Renal pelvis (tissue), 12 donors: ENCODE measurements at places on chromosomes 1 and 21. TPM values are rescaled to one million over a fixed set of nuclear protein-coding genes. Genes with fewer than 3 reads are reported as not detected.

- no peak for DNase-seq
Measured at GRCh38 chr1:234887016-234887900, 241.4 kb downstream of the TOMM20 start.

- no peak for DNase-seq
Measured at GRCh38 chr1:209383907-209384709, 199.4 kb upstream of the CAMK1G start.

- DNase-seq, result no peak
Measured at GRCh38 chr1:32947669-32948389, 16.8 kb downstream of the RNF19B start.

- DNase-seq, result no peak
Measured at GRCh38 chr21:29194847-29195246, 64.4 kb downstream of the MAP3K7CL start.

DNA sequence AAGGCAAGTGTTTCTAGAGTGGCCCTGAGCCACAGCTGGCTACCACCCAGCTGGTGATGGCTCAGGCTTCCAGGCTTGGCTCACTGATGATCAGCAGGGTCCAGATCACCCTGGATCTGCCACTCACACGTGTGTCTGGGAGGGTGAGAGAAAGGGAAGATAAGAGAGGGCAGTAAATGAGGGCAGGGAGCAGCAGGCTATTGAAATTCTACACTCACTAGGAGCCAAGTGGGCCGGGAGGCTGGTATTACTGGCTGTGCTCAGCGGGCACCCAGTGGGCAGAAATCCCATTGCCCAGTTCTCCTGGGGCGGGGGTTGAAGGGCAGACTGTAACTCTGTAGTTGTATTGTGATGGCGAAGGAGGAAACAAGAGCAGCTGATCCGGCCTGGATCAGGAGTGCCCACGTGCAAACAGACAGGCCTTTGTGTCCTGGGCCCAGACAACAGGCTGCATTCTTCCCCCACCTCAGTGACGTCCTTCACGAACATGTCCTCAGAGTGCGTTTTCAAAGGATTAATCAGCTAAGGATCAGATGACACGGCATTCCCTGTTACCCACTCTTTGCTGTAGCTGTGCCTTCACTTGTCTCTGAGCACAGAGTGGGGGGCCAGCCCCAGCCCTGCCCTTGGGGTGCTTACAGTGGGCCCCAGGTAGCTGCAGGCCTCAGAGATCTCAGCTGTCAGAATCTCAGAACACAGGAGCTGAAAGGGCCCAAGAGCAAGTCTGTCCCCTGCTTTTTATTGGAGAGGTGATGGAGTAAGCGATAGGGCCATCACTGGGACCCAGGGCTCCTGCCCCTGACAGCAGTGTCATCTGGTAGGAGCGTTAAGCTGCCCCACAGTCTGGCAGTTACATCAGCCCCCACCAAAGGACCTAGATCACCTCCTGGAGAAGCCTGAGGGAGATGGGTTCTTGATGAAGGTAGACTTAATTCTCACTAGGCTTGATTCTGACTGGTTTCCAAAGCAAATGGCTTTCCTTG, 60.5 kb downstream of the ATP1A1 start:
- DNase-seq, result no peak

RRP1 gene
- 31.3 TPM for polyA plus RNA-seq

GRCh38 chr1:14094611-14095400, 394.8 kb downstream of the PRDM2 start:
- peak; percentile 70 for DNase-seq

DNA sequence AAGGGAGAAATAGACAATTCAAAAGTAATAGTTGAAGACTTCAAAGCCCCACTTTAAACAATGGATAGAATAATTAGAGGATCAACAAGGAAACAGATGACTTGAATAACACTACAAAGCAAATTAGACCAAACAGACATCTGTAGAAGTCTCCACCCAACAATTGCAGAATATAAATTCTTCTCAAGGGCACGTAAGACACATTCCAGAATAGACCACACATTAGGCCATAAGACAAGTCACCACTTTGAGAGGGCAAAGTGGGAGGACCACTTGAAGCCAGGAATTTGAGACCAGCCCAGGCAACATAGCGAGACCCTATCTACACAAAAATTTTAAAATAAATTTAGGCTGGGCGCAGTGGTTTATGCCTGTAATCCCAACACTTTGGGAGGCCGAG, 20.5 kb upstream of the RNF186 start:
- no peak for DNase-seq

LRRC39 gene
- 3.3 TPM for polyA plus RNA-seq

GRCh38 chr1:153344718-153345025, 4.0 kb downstream of the PGLYRP4 start:
- DNase-seq, result no peak

DNA sequence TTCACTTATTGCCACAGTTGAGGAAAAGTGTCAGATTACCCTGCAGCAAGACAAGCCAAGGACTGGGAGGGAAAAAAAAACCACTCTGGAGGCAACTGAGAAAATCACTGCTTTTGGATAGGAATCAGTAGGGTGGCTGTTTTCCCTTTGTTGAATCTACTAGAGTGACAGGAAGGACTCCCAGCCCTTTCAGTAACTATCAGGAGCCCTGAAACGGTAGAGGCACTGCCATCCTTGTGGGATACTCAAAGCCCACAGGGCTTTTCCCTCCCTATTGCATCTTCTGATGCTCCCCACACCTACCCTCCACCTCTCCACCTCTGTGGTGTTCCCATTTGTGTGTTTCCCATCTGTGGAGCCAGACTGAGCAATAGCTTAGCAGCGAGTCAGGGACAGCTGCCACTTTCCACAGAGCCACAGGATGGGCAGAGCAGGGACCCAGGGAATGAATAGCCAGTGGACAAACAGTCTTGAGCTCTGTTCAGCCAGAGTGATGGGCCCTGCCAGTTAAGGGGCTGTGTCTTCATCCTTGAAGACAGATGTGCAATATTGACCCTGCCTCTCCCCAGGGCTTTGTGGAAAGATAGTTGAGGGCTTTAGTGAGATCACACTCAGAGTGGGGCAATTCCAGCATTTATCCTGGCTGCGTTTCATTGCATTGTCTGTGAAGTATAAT, 13.9 kb downstream of the UBIAD1 start:
- DNase-seq, result no peak

GRCh38 chr1:186899577-186899976, 70.8 kb downstream of the PLA2G4A start:
- DNase-seq, result no peak

- no peak for DNase-seq
Measured at GRCh38 chr1:2539312-2539907, 9.3 kb upstream of the HES5 start.

DNA sequence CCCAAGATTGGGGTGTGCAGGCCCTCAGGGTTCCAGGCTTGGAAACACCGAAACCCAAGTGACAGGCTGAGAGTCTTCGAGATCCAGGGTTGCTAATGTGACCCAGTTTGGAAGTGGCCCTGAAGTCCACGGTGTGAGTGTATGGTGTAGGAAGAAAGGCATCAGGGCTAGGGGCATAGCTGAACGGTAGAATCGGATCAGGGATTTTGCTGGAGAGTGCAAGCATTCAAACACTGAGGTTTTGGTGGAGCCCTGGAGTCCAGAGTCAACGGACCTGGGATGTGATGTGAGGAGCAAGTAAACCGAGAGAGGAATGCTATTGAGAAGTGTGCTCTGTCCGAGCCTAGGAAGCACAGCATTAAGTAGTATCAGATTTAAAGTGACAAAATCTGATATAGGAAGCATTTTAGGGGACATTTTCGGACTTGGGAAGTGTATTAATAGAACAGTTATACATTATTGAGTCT, 958 bp downstream of the NFYC start:
- DNase-seq, result no peak

DNA sequence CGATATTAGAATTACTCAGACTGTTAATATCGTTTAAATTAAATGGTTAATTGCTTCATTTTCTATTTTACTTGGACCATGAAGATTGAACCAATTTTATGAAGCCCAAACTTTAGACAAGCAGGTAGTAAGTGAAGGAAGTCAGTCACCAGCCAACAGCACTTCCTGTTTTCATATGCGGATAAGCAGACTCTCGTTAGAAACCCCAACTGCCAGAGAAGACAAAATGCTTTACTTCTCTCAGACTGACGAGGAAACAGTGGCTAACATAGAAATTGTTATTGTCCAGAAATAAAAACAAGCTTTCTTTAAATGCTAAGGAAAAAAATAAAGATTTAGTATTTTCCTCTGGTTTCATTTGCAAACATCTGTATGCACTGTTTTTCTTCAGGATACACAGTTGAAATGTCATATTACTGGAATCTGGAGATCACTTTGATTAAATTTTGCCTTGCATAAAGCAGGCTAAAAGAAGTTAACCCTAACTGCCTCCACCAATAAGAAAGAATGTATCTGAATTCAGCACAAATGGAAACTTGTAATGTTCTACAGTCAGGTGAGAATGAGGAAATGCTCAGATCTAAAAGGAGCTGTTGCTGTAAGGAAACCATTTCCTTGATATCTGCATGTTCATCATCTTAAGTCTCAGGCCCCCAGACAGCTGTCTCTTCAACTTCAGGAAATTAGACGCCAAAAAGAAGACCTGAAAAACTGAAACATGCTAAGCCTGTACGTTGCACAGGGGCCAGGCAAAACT, 129.8 kb upstream of the SAMSN1 start:
- no peak for DNase-seq

CHRM3 gene
- polyA plus RNA-seq, result 7.6 TPM

- DNase-seq, result no peak
Measured at GRCh38 chr1:30475201-30475600, 248.2 kb downstream of the MATN1 start.

GRCh38 chr1:114154963-114155322, 1.3 kb upstream of the SYT6 start:
- peak; percentile 54 for DNase-seq

DNA sequence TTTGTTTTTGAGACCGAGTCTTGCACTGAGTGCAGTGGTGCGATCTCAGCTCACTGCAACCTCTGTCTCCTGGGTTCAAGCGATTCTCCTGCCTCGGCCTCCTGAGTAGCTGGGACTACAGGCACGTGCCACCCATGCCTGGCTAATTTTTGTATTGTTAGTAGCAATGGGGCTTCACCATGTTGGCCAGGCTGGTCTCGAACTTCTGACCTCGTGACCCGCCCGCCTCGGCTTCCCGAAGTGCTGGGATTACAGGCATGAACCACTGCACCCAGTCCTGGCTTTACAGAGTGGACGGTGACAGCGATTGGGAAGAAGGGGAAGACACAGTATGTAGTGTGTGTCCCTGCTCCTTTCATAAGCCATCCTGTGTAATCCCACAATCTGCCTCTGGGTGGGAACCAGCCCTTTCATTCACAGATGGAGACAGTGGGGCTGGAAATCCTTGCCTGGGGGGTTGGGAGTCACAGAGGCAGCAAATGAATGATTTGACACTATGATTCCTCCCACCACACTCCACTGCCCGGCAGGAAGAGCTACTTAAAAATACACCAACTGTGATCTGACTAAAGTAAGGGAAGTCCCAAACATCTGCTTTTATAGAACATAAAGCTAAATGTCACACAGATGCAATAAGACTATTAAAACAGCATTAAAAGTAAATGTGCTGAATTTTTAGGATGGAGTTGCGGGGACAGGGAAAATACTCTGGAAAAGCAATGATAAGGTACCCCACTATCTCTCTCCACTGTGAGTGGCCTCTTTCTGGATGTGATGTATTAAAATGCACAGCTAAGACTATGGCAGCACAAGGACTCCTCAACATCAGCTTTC, 4.5 kb downstream of the PARP1 start:
- DNase-seq, result no peak

CLIC4 gene
- polyA plus RNA-seq, result 168 TPM

DNA sequence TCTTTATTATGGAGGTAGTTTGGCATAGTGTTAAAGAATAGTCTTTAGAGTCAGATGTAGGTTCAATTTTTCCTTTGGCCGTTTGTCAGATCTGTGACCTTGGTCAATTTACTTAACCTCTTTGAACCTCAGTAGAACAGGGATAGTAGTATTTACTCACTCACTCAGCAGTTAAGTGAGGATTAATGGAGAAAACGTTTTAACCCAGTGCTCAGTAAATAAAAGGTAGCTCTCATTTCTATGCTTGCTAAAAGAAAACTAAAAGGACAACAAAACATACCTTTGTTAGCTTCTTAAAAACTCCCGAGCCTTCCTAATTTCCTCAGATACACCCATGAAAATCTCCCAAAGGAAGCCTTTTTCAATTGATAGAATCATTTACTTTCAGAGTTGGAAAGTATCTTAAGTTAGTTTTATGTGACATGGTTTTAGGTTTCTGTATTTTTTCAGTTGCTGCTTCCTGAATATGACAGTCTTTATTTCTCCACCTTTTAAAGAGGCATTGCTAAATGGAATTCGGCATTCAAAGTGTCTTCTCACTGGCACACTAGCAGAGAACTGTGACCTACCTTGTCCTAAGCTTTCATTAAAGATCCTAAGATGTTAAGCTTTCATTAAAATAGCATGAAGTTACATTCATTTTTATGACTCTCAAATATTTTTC, 7.8 kb downstream of the ABCD3 start:
- DNase-seq, result no peak

DNA sequence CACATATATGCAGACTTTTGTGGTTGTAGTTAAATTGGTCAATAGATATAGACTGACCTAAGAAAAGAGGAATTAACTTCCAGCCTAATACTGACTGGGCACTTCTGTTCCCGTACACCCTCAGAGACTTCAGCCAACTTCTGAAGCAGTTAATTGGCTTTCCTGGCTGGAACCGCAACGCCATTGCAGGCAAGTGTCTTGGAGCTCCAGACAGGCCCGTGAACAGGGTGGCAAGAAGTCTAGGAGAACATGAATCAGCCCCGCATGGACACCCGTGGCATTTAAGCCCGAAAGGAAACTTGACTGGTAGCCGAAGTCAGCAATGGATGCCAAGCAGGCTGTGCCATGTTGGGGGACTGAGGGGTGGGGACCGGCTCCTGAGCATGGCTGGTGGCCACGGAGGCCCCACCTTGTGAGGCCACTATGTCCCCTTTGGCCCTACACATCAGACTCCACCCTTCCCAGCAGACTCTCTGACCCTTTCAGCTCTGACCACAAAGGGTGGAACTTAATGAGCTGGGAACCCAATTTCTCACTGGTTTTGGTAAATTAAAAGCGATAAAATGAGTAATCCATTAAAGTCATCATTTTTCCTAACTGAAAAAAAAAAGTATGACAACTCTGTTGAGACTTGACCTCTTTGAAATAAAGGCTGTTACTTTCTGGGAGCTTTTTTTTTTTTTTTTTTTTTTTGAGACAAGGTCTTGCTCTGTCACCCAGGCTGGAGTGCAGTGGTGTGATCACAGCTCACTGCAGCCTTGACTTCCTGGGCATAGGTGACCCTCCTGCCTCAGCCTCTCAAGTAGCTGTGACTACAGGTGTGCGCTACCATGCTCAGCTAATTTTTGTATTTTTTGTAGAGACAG, 54.1 kb downstream of the RUNX1 start:
- DNase-seq, result no peak
